ENCODE measurements at places on chromosomes 3 and 15.
A peak's percentile ranks its signal among the peaks of the same experiment; 100 is the strongest.

DNA sequence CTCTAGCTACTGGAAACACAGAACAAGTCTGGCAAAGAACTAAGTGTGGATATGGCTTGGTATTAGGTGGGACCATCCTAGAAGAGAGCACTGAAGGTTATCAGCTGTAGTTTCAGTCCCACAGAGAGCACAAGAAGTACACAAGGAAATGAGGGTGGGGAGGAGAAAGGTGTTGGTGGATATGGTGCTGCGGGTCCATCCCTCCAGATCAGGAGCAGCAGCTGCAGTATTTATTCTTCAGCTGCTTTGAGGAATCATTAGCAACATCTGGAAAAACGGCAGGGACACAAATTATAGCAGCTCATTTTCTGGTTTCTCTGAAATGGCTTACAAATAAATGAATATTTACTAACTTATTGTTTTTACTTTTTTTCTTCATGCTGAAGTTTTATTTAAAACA, 29.0 kb downstream of the CD80 start:
- DNase-seq, result no peak

- no peak for DNase-seq
These were observed 72.5 kb downstream of the SNTN start for GRCh38 chr3:63724987-63725386.

GRCh38 chr15:91711384-91712033, 142.0 kb upstream of the SLCO3A1 start:
- no peak for DNase-seq

- DNase-seq, result no peak
These were observed 337.4 kb upstream of the TPRG1 start for GRCh38 chr3:188834349-188834748.

DNA sequence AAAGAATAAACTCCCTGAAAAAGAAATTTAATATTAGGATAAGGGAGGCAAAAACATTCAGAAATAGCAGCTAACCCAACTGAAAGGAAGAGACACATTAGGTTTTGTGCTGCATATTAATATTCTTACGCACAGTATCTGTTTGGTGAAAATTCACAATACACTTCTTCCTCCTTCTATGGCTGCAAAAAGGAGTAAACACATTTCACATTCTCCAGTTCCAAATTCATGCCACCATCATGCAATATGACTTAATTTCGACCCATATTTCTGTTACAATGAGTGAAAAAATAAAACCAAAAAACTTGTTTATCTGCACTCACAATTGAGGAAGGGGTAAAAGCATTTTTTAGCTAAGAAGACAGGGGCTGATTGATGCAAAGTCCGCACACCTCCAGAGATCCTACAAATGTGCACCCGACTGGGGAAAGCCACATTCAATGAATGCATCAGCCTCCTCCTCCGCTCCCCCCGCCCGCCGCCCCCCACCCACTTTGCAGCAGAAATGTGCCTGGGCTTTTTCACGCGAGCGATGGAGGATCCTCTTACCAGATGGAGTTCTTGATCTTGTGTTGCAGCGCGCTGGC, 1.0 kb downstream of the RFX7 start:
- no peak for DNase-seq

DNA sequence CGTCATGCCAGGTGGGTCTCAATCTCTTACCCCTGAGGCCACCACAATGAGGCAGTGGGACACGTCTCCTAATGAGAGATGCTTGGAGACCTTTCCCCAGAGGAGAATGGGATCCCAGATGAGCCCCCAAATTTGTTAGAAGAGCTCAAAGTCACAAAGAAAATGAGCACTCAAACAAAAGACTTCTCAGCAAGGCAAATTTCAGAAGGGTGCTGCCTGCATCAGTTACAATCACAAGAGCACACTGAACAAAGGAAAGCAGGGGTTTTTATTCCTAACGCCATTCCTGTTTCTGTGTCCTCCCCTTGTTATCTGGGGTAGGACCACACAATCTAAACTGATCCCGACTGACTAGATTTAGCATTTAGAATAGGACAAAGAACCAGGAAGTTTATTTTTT, 50.1 kb downstream of the DLG1 start:
- no peak for DNase-seq

DNA sequence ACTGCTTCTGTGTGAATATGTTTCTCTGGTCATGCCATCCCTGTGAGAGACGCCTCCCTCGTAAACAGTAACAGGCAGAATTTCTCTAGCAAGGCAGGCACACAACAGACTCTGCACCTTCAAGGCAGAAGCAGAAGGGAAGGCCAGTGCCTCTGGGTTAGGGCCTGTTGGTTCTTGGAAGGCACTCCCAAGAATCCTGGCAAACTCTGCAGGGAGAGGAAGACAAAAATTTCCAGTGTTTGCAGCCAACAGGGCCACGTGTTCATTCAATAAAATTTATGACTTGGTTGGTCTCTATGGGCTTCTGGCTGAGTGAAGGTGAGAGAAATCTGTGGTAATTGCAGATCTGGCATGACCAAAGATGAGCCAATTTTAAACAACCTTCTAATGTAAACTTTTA, 39.3 kb downstream of the NFKBIZ start:
- no peak for DNase-seq

- DNase-seq, result no peak
These were observed 68.0 kb downstream of the BBX start for GRCh38 chr3:107590786-107591185.

DNA sequence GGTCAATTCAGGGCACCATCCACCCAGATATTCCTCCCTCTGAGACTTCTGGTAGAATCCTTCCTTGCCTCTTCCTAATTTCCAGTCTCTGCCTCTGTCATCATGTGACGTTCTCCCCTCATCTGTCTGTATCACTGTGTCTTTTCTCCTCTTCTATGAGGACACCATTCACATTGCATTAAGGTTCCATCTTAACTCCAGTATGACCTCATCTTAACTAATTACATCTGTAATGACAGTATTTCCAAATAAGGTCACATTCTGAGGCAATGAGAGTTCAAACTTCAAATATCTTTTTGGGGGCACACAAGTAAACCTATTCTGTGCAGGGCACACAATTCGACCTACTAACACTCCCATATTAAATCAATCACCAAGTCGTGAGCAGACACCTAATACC, 169.7 kb downstream of the FHIT start:
- DNase-seq, result no peak

- DNase-seq, result peak; percentile 85
These were observed 129.4 kb downstream of the VGLL4 start for GRCh38 chr3:11514191-11514821.

DNA sequence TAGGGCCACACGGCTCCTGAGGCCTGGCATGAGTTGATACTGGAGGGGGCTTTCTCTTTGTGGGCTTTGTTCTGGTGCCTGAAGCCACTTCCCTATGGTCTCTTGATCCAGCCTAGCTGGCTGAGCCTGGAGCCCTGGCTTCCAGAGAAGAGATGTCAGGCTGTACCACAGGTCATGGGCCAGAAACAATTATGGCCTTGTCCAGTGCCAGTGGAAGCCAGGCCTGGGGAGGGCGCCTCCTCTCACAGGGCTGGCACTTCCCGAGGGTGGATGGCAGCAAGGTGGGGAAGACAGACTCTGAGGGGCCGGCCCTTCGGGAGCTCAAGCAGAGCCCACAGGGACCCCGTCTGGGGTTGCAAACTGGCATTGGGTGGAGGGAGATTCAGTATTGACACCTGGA, 34.9 kb upstream of the ACAD9 start:
- DNase-seq, result no peak

- DNase-seq, result peak; percentile 40
These were observed 21.2 kb downstream of the ZDHHC23 start for GRCh38 chr3:113968986-113969385.

DNA sequence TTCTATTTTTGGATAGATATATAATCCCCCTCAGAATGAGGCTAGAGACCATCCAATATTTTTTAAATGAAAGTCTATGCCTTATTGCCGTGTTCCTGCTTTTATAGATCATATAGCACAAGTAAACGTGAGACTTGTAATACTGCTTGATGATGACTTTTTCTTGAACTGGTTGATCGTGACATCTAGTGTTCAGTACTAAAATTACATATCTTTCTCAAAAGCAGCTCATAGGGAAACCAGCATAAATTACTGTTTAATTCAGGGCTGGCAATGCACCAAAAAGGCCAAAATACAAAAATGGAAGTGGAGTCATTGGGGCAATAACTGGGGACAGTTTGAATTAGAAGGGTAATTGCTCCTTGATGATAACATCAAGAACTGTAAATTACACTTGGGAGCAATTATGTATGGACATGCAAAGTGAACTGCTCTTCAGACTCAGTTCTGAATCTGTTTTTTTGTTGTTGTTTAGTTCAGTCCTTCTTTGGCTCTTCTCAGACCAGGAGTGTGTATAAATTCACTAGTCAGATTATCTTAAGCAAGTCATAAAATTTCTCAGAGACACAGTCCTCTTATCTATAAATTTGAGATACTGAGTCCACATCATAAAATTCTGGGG, 325.3 kb downstream of the THSD4 start:
- peak; percentile 71 for DNase-seq

DNA sequence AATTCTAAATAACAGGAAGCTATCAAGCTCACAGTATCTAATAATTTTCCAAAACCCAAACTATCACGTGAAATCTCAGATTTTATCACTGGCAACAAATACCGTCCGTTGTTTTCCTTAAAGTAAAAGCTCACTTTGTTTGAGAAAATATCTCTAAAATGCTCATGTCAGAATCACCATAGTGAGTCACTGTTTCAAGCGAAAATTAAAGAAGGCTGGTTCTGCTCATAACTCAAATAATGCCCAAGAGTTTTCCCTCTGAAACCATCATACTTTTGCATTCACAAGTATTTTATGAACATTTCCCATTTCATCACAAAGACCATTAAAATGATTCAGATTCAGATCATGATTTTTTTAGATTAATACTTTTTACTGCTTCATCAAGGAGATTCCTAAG, 50.6 kb downstream of the TBL1XR1 start:
- DNase-seq, result no peak

GRCh38 chr15:60087561-60087960, 83.5 kb downstream of the FOXB1 start:
- no peak for DNase-seq

DNA sequence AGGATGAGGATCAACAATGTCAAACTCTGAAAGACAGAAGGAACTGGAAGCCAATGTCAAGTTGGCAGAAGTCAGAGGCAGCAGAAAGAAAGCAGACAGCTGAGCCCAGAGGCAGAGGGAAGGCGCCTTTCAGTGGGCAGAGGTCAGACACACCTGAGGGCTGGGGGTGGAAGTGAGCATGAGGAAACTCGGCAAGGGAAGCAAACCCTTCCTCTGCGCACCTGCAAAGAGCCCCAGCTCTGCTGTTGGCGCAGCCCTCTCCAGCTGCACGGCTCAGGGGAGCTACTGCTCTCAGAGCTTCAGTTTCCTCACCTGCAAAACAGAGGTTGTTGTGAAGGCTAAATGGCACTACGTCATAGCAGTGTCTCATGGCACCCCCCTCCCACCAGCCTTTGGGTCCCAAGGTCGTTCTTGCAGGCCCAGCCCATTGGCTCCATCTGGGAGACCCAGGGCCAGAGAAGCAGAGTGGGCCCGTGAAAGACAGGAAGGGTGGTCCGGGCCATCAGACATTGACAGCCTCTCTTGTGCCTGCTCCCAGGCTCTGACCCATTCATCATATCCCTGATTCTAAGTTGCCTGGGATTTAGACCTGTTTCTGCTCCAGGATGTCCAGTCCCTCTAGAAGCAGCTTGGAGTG, 53.3 kb upstream of the SLC6A11 start:
- no peak for DNase-seq

DNA sequence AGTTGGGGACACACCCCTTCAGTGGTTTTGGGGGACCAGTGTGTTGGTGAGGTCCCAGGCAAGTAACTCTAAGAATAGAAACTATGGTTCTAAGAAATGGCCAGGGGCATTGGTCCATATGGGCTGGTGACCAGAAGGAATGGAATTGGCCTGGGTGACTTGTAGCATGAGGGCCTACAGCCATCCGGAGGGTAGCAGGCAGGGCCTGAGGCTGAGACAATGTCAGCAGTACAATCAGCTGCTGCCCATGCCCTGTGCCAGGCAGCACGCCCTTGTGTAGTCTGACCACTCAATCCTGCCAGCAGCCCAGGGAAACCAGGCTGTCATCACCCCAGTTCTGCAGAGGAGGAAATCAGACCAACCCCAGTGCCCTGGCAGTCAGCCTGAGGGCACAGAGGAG, 100.6 kb downstream of the DNAJB8 start:
- no peak for DNase-seq

DNA sequence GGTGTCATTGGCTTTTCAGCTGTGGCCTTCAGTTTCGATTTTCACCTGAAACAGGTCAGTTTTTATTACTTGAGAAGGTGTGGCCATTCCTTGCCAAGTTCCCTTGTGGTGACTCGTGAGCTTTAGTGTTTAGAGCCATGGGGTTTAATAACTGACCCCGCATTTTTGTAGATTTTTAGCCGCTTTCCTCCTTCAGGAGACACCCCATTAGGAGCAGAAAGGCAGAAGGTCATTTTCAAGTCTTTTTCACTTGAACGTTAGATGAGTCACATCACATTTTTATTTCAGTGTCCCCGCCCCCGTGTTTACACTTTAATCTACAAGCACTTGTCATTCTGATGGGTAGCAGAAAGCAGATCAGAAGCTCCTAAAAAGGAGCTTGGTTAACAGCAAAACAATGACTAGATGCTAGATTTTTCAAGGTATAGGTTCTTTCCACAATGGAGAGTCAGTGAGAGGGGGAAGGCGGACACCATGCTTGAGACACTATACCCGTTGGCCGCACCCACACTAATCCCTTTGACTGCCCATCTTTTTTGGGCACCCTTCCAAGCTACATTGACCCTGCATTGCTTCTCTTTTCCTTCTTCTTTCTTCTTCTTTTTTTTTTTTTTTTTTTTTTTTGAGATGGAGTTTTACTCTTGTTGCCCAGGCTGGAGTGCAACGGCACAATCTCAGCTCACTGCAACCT, 132.7 kb downstream of the GHSR start:
- DNase-seq, result peak; percentile 52

- DNase-seq, result no peak
These were observed 436.0 kb upstream of the THBS1 start for GRCh38 chr15:39144613-39145499.

- DNase-seq, result no peak
These were observed 56.5 kb downstream of the LRRC28 start for GRCh38 chr15:99307735-99308134.

- peak; percentile 15 for DNase-seq
These were observed 565.8 kb downstream of the IGSF11 start for GRCh38 chr3:118468801-118469200.

DNA sequence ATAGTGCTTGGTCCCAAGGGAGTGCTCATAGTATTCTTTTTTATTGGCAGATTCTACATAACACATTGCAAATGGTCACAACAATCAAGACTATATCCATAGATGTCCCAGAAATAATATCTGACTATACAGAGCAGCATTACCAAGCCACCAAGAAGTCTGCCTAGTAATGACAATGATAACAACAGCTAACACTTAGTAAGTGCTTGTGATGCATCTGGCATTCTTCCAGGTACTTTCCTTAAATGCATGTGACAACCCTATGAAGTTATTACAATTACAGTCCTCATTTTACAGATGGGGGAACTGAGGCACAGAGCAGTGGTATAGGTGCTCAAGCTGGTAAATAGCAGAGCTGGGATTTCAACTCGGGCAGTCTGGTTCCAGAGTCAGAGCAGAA, 49.6 kb upstream of the ICE2 start:
- no peak for DNase-seq

DNA sequence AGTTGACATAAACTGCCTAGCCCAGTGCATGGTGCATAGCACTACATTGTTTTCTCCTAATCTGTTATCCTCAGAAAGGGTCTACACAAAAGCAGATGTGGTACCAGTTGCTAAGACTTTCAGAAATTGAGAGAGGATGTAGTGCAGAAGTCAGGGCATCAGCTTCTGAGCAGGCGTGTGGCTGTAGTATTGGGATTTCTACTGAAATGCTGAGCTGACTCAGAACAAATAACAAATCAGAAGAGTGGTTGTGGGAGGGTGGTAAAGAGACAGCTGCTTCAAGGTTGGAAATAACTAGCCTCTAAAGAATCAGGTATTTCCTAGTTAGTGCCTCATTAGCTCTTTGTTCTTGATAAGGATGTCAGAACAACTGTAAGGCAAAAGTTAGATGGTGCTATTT, 161.3 kb downstream of the AKAP13 start:
- no peak for DNase-seq

All from A673 (cell line).